ENCODE measurements at places on chromosomes 11 and 22.

DNA sequence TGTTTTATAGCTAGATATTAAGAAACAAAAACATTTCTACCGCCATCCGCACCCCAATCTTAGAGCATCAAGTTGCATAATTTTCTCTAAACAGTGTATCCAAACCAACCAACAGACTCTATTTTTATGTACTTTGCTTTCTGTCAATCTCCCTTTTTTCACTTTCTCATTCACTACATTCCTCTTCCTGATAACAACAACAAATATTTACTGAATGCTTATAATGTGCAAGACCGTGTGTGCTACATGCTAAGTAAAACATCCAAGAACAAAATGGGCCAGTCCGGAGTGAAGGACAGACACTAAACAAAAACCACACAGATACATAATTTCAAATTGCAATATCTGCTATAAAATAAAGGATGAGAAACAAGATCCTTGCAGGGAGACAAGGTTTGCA lies 38.6 kb upstream of the SOX6 start:
- DNase-seq, result no peak

- no peak for DNase-seq
These were observed 36.6 kb downstream of the SMIM38 start for GRCh38 chr11:69192301-69192721.

GRCh38 chr11:38648604-38649003 lies 2050.6 kb upstream of the RAG2 start:
- DNase-seq, result no peak

- no peak for DNase-seq
These were observed 76.4 kb upstream of the NNMT start for GRCh38 chr11:114219559-114220349.

GRCh38 chr11:95076981-95077380 lies 10.3 kb downstream of the SRSF8 start:
- no peak for DNase-seq

GRCh38 chr11:67160045-67160444 lies 41.0 kb downstream of the KDM2A start:
- no peak for DNase-seq

DNA sequence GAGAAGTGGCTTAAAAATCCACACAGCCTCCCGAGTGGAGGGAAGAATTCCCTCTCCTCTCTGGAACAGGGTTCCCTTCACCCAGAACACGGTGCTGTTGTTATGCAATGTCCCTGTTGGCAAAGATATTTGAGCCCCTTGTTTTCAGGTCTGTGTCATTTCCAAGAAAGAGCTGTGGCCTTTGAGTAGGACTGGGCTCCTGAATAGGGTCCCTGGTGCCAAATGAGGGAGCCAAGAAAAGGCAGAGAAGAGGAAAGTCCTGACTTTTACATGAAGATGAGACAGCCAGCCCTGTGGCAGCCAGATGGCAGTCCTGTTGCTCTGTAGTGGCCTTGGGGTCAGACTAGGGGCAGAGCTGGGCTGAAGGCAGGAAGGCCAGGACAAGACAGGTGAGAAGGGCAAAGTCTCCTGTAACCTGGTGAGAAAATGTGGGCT lies 51.2 kb upstream of the ELF5 start:
- DNase-seq, result no peak

DNA sequence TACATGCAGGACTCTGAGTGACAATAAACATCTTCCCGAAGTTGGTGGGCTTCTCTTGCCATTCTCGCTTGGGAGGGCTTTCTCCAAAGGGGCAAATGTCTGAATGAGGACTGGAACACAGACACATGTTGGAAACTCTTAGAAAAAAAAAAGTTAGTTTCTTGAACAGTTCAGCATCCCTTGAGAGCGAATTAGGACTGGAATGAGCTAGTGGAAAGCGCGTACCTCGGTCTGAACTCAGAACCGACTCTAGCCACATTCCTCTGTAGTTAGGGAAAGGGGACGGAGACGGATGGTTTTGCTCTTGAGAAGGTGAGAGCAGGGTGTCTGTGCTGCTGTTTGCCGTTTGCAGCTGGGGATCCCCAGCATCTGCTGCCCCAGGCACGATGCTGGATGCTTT lies 517.3 kb downstream of the TBC1D22A start:
- no peak for DNase-seq

- no peak for DNase-seq
These were observed 26.0 kb downstream of the PPIL2 start for GRCh38 chr22:21691816-21692215.

DNA sequence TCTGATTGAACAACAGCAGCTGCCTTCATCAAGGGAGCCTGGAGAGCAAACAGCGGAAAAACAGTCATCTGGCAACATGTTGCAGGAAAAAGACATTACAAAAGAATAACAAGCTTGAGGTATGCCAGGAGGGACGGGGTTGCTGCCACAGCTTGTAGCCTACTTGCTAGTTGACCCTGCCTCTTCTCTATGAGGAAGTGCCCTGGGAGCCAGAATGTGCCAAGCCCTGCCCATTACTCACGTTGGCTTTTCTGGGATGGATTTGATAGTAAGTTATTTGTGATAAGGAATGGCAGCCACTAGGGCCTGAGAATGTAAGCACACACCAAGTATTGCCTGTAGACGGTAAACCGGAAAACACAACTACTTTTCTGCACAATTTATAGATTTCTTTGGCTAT lies 113.5 kb upstream of the KIRREL3 start:
- no peak for DNase-seq

DNA sequence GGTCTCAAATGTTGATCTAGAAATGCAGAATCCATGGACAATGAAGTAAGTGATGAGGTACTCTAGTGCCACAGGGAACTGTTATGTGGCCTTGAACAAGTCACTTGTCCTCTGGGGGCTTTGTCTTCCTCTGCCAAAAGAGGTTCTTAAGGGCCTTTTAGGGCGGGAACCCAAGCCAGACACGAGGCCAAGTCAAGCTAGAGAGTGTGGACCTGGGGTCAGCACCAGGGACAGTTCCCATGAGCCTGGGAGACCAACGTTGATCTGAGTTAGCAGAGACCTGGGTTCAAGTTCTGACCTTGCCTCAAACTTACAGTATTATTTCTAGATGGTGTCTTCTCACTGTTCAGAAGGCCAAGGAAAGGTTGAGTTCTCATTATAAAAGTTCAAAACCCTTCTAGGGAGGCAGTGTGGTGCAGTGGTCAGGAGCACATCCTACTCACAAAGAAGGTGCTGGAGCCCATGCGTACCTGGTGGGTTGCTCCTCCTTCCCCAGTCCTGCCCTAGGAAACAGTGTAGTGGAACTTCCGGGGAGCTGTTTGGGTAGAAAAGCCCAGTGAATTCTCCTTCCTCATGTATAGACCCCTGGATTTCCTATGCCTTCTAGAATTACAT lies 121.5 kb downstream of the CHST1 start:
- no peak for DNase-seq

- DNase-seq, result no peak
These were observed 39.0 kb upstream of the YWHAH start for GRCh38 chr22:31905356-31905755.

DNA sequence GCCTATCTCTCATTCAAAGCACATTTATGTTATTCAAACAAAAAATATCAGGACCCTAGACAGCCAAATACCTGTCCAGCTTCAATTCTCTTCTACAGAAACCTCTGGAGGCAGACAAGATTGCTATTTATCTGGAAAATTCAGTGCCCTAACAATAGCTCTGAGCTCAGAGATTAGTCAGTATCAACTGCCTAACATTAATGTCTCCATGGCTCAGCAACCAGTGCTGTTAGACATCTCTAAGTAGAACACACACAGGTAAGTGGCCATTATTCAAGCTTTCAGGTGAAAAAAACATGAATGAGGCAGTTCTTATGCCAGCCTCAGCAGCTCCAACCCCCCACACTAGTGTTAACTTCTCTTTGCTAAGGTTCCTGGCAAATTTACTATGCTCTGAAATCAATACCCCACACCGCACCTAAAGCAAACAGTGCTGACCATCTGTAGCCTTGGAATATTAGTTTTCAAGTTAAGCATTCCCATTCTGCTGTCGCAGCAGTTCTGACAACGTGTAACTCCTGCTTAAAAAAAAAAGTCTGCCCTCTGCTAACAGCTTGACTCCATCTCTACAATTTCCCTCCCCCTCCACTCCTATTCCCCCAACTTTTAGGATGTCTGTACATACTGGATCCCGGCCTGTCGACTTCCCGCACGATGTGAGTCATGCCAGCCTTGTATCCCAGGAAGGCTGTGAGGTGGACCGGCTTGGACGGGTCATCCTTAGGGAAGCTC lies 1.5 kb downstream of the RPL3 start:
- DNase-seq, result no peak

- DNase-seq, result no peak
These were observed 15.9 kb downstream of the GALNT18 start for GRCh38 chr11:11605821-11606450.

- DNase-seq, result no peak
These were observed 73.5 kb downstream of the BRD1 start for GRCh38 chr22:49753961-49754695.

- DNase-seq, result no peak
These were observed 5.2 kb downstream of the IGSF9B start for GRCh38 chr11:133951327-133952198.

- no peak for DNase-seq
These were observed 93.9 kb upstream of the PITPNB start for GRCh38 chr22:28012832-28013460.

DNA sequence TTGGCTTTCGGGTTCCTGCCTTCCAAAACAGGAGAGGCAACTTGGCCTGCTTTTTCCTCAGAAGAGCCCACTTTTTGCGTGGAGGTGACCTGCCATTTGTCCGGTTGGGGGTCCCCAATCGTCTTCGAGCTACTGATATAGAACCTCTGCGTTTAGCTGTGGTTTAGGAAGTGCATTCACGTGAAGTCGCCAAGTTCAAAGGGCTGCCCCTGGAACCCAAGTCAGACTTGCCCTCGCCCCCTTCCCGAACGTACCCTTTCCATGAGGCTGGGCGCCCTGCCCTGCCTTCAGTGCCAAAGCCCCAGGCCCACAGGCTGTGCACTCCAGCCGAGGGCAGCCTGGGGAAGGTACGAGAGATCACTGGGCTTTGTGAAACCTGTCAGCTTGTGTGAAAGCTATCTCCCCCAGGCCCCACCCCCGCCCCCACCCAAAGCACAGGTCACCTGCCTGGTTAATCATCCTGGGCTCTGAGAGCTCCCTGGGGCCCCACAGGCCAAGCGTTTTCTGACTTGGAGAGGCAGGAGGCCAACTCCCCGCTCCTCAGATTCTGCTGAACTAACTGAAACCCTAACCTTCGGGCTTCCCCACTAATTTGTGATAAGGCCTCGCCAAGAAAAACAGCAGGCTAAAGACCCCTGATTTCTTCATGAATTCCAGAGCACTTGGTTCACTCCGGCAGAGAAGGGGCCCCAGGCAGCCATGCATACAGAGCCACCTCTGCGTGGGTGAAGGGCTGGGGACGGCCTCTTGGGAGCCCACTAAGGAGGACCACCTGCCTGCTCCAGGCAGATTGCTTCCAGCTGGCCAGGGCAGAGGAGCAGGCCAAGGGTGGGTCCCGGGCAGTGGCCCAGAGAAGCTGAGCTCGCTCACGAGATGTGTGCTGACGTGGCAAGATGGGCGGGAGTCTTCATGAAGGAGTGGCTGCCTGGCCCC lies 25.8 kb upstream of the KCNQ1OT1 start:
- no peak for DNase-seq

- DNase-seq, result no peak
These were observed 19.0 kb downstream of the ZMAT5 start for GRCh38 chr22:29747832-29748231.

GRCh38 chr11:83990160-83990733 lies 704.1 kb upstream of the CCDC90B start:
- DNase-seq, result no peak

DNA sequence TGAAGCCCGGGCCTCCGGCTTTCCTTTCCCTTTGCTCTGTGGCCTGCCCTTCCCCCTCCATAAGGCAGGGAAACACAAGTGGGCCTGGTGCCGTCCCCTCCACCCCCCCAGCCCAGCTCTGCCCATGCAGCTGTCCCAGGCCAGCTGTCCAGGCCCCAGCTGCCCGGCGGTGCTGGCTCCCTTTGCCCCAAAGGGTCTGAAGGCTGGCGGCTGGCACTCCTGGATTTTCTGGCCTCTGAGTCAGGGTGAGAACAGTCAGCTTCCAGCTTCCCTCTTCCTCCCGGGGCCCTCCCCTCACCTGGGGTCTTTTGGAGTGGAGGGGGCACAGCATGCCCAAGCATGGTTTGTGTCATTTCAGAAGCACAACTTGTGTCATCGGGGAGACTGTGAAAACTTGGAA lies 27.8 kb downstream of the CD82 start:
- DNase-seq, result no peak

- no peak for DNase-seq
These were observed 2.1 kb upstream of the DMC1 start for GRCh38 chr22:38572065-38572464.
